ENCODE measurements at places on chromosomes 6 and 20.
A peak's percentile ranks its signal among the peaks of the same experiment; 100 is the strongest.

DNA sequence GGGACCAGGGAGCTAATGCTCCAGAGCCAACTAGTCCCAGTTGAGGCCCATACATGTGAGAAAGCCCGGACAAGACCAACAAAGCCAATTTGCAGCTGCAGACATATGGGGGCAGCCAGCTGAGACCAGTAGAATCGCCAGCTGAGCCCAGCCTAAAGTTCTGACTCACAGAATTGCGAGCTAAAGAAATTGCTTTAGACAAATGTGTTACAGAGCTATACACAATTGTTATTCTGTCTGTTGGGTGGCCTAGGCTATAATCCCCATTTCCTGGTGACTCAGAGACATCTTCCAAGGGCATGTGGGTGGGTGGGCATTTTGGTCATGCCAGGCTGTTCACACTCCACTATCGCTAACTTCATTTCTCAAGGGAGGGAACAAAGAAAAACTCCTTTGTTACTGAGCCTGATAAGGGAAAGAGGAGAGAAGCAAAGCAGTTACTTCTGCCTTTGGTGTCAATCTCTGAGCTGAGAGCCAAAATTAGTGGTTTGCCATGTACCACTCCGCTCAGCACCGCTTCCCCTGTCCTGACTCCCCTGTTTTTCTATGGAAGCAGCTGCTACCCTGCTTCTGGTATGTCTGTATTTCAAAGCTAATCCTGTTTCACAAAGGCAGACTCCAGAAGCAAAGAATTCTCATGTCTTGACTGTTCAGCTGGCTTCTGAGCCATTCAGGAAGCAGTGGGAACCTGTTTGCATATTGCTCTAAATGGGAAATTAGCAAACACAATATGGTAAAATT is 26.1 kb downstream of the SCP2D1 start:
- H3K27ac ChIP-seq, result no peak overlapping the region
- H3K27me3 ChIP-seq, result no peaks in the 10 kb centered on the region
- no peaks in the 10 kb centered on the region for H3K4me1 ChIP-seq

GRCh38 chr6:147538821-147539220 is 30.3 kb downstream of the SAMD5 start:
- DNase-seq, result no peak

DNA sequence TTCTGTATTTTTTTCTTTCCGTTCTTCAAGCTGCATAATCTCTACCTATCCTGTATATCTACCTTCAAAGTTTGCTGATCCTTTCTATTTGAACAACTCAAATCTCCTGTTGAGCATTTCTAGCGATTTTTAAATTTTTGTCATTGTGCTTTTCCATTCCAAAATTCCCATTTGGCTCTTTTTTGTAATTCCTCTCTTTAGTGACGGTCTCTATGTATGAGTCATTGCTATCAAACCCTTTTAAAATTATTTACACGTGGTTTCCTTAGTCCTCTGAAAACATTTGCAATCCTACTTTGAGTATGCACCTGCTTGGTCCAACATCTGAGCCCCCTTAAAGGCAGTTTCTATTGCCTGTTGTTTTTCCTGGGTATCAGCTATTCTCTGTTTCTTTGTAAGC is 100.5 kb upstream of the FOXC1 start:
- H3K36me3 ChIP-seq, result no peaks in the 10 kb centered on the region
- H3K4me1 ChIP-seq, result no peaks in the 10 kb centered on the region
- DNase-seq, result no peak
- H3K4me3 ChIP-seq, result no peak overlapping the region
- H3K27ac ChIP-seq, result no peak overlapping the region
- no peaks in the 10 kb centered on the region for H3K27me3 ChIP-seq

DNA sequence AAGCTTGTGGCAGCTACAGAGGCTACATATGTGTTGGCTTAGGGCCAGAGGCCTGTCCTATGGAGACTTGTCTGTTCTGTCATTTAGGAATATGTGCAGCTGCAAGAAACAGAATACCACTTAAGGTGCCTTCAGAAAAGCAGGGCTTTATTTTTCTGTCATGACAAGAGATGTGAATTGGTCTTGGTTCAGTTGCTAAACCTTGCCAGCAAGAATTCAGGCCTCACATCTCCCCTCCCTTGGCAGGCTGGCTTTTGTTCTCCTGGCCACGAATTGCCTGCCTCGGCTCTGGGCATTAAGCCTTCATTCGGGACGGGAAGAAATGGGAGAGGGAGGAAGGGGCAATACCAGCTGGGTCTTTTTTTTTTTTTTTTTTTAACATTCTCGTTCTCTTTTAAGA is 82.4 kb upstream of the TGM3 start:
- no peak overlapping the region for H3K4me3 ChIP-seq
- H3K27me3 ChIP-seq, result no peaks in the 10 kb centered on the region
- DNase-seq, result no peak
- H3K27ac ChIP-seq, result no peak overlapping the region
- H3K4me1 ChIP-seq, result no peaks in the 10 kb centered on the region
- H3K36me3 ChIP-seq, result no peaks in the 10 kb centered on the region

GRCh38 chr20:33919653-33920052 is 74.1 kb upstream of the RALY start:
- H3K27me3 ChIP-seq, result no peaks in the 10 kb centered on the region
- H3K4me3 ChIP-seq, result no peak overlapping the region
- no peaks in the 10 kb centered on the region for H3K4me1 ChIP-seq
- DNase-seq, result no peak
- H3K27ac ChIP-seq, result no peak overlapping the region

GRCh38 chr6:8335896-8336295 is 99.4 kb downstream of the SLC35B3 start:
- no peaks in the 10 kb centered on the region for H3K4me1 ChIP-seq
- H3K36me3 ChIP-seq, result no peaks in the 10 kb centered on the region
- H3K27me3 ChIP-seq, result no peaks in the 10 kb centered on the region
- H3K27ac ChIP-seq, result no peak overlapping the region

DNA sequence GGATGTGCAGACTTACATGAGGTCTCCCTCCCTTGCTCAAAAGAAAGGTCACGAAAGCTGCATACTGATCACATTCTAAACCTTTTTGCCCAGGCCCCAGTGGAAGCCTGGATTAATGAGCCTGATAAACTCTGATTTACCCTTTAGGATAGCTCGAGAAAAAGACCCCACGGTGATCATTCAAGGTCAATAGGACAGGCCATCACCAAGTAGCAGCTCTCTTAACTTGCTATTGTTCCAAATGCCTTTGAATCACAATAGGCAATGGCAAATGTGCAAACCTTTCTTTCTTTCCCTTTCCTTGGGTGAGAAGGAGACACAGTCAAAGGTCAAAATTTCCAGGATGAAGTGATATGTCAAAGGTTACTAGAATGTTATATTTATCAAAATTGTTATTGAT is 327.3 kb downstream of the HDGFL1 start:
- no peak for DNase-seq
- no peak overlapping the region for H3K4me3 ChIP-seq
- no peaks in the 10 kb centered on the region for H3K36me3 ChIP-seq
- H3K4me1 ChIP-seq, result no peaks in the 10 kb centered on the region
- H3K27ac ChIP-seq, result no peak overlapping the region

DNA sequence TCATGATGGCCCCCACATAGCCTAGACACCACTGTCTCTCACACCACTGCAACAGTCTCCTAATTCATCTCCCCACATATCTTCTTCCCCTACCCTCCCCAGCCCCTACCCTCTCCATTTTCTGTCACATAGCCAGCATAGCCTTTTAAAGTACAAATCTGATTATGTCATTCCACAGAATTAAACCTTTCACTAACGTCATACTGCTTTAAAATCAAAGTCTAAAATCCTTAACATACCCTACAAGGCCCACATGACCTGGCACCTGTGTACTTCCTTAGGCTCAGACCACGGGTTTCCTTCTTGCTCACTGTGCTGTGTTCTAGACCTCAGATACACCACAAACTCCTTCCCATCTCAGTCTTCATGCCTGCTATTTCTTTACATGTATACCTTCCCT is 5.9 kb downstream of the OSTM1 start:
- no peak overlapping the region for H3K27ac ChIP-seq
- no peak overlapping the region for H3K4me3 ChIP-seq
- no peak for DNase-seq
- H3K27me3 ChIP-seq, result no peaks in the 10 kb centered on the region

GRCh38 chr6:5950361-5950785 is 56.4 kb downstream of the NRN1 start:
- H3K27me3 ChIP-seq, result no peaks in the 10 kb centered on the region
- H3K4me1 ChIP-seq, result no peaks in the 10 kb centered on the region
- H3K36me3 ChIP-seq, result no peaks in the 10 kb centered on the region
- no peak for DNase-seq

GRCh38 chr20:58718729-58719128 is 26.1 kb downstream of the NPEPL1 start:
- H3K4me3 ChIP-seq, result no peak overlapping the region
- peaks cover 7% of the 10 kb centered on the region for H3K27me3 ChIP-seq
- no peaks in the 10 kb centered on the region for H3K36me3 ChIP-seq
- H3K27ac ChIP-seq, result no peak overlapping the region

GRCh38 chr6:17015144-17015543 is 86.7 kb upstream of the STMND1 start:
- no peak for DNase-seq
- no peaks in the 10 kb centered on the region for H3K36me3 ChIP-seq
- no peak overlapping the region for H3K4me3 ChIP-seq
- no peaks in the 10 kb centered on the region for H3K27me3 ChIP-seq

GRCh38 chr20:38173237-38174156 is 8.4 kb upstream of the TGM2 start:
- no peaks in the 10 kb centered on the region for H3K4me1 ChIP-seq
- no peak overlapping the region for H3K4me3 ChIP-seq
- DNase-seq, result no peak

DNA sequence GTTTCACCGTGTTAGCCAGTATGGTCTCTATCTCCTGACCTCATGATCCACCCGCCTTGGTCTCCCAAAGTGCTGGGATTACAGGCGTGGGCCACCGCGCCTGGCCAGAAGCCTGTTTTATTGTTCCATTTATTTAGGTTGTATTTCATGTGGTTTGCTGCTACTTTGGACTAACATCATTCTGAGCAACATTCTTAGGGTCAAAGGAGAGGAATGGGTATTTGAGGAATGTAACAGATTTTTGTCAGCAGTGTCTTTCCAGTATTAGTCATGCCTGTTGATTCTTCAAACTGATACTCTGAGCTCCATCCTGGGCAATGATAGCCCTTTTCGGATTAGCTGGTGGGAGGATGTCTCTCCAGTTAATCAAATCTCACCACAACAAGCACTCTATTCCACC is 213.0 kb upstream of the CITED2 start:
- H3K36me3 ChIP-seq, result no peaks in the 10 kb centered on the region
- H3K27me3 ChIP-seq, result no peaks in the 10 kb centered on the region
- DNase-seq, result no peak
- H3K27ac ChIP-seq, result peak overlapping the region; percentile 62
- no peak overlapping the region for H3K4me3 ChIP-seq
- H3K4me1 ChIP-seq, result no peaks in the 10 kb centered on the region

DNA sequence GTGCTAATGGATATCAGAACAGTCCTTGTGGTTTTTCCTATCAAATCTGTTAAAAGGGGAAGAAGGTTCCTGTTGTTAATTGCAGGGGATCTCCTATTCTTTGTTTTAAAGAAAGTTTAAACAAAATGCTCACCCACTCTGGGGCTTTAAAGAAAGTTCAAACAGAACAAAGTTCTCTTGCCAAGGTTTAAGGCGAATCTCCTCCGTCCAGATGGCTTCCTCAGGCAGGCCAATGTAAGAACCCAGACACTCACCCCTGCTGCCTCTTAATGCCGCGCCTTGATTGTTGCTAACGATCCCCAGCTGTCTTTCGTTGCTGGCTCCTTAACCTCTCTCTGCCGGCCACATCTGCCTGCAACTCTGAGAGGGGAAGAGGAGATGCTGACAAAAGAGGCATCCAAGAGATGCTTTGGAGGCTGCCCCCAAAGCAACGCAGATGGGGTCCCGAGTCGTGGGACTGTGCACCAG is 235.0 kb upstream of the PRDM1 start:
- no peak overlapping the region for H3K4me3 ChIP-seq
- H3K27ac ChIP-seq, result peak overlapping the region; percentile 43
- no peaks in the 10 kb centered on the region for H3K36me3 ChIP-seq
- no peaks in the 10 kb centered on the region for H3K4me1 ChIP-seq

All from breast epithelium (tissue), 4 donors.